SW 1271 (cell line): ENCODE measurements at places on chromosomes 1 and 21.

DNA sequence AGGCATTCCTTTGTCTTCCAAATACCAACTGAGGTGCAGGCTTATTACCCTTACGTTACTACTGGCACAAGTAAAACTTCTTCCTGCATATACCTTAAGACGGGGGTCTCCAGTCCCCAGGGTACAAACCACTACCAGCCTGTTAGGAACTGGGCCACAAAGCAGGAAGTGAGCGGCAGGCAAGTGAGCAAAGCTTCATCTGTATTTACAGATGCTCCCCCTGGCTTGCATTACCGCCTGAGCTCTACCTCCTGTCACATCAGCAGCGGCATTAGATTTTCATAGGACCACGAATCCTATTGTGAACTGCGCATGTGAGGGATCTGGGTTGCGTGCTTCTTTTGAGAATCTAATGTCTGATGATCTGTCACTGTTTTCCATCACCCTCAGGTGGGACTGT, 113.1 kb downstream of the SLC45A1 start:
- no peak for DNase-seq

DNA sequence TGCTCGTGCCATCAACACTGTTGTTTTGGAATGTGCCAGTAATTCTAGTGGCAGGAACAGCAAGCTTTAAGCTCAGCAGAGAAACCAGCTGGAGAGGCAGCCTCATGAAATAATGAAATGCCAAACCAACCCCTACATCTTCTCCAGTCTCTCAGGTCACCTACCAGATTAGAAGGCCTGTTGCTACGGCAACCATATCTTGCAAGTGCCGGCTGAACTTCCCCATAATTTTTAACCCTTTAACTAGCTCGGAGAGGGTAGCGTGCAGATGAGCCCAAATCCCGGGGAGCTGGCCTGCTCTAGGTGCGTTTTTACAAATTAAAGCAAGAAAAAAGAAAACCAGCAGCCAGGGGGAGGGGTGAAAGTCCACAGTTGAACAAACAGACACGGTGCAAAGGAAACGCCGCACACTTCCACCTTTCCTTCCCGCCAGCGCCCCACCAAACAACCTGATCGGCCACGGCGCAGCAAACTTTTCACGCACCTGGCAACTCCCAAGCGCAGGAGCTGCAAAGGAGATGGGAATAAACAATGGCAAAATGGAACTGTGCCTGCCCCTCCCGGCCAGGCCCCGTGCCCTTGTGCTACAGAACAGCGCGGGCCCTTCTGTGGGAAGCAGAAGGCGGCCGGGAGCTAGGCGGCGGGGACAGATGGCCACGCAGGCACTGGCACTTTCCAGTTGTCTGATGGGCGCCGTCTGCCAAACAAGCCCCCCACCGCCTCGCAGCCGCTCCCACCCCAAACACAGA, 50.1 kb downstream of the SSBP3 start:
- no peak for DNase-seq

DNA sequence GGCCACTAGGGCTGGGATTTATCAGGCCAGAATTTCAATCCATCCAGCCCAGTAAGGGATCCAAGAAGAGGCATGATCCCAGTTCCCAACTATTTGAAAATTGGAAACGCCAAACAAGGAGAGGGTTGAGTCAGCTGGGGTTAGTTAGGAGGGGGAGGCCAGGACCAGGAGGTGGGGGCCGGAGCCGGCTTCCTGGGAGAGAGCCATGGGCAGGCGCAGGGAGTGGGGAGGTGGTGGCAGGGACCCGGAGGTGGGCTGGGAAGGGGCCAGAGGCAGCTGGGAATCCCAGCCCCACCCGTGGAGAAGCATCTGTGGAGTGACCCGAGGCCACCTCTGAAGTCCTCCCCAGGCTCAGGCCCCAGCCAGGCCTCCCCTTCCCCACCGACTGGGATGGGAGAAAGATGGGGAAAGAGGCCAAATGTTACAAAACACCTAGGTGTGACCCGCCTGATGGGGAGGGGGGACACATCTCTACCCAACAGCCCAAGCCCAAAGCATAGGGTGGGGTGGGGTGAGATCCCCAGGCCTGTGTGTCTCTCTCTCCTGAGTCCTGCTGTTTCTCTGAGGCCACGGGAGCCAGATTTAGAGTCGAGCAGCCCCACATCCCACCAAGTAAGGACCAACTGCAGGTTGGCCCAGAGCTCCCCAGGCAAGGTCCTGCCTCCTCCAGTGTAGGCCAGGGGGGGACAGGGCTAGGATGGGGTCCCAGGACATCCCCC, 10.1 kb downstream of the HSPG2 start:
- DNase-seq = no peak

DNA sequence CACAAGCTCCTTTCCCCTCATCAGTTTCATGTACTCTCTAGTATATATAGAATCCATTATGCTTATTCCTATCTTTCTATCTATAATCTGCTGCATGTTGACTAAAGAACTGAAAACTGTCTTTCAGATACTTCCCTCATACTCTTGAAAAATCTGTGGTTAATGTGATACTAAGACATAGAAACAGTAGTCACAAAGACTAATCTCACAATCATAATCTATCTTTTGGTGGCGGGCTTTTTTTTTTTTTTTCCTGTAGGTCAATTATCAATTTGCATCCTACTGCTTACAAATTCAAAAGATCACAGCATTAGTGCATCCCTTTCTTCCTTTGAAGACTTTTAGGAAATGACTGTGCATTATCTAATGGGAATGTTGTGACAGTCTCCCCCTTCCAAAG, 4.7 kb downstream of the UBR4 start:
- DNase-seq = no peak

GRCh38 chr1:176243746-176244145, 36.7 kb upstream of the COP1 start:
- no peak for DNase-seq

DNA sequence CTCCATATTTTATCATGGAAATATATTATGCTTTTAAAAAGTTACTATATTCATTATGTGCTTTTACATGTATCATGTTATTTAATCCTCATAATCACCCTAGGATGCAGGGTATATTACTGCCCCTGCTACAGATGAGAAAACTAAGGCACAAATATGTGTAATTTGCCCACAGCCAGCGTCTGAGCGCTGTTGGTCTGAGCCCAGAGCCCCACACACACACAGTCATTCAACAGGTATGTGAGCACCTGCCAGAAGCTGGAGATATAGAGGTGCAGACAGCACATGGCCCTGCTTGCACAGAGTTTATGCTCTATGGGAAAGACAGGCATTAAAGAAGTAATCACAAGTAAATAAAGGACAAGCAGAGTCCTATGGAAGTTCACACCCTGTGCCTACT, 49.8 kb upstream of the SEC16B start:
- DNase-seq = no peak

DNA sequence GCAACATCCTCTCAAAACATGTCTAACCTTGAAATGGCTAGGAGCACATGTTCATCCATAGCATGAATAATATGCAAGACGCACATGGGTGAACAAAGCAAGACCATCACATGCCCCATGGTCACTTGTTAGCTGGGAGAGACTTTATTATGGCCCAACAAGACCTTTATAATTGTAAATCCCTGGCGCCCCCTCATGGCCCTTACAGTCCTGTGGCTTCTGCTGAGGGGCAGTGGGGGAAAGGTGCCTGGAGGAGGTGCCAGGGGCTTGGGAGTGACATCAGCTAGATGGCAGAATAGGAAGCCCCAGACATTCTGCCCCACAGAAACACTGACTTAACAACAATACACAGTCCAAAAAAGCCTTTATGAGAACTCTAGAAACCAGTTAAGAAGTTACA, 51.7 kb downstream of the CSMD2 start:
- no peak for DNase-seq

DNA sequence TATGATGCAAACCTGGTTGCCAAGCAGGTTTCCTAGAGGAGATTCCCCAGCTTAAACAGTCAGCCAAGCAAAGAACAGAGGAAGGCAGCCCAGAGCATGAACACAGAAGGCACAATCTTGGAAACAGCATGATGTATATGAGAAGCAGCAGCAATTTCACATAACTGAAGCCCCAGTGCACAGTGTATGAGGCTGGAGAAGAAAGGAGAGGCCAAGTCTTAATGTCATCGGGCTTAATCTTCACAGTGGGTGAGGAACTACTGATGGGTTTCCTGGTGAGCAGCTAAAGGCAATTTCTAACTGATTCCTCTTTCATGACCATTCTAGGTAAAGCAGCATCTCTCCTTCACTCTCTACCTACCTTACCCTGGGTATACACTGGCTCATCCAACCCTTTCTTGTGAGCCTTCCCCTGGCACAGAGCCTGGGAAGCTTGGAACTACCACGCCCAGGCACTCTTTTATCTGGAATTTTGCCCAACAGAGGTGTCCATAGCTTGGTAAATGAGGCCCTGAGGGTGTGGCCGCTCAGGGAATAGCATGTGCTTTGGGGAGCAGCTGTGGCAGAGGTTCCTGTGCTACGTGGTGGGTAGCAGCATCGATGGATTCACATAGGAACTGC, 22.0 kb downstream of the FYB2 start:
- DNase-seq = no peak

DNA sequence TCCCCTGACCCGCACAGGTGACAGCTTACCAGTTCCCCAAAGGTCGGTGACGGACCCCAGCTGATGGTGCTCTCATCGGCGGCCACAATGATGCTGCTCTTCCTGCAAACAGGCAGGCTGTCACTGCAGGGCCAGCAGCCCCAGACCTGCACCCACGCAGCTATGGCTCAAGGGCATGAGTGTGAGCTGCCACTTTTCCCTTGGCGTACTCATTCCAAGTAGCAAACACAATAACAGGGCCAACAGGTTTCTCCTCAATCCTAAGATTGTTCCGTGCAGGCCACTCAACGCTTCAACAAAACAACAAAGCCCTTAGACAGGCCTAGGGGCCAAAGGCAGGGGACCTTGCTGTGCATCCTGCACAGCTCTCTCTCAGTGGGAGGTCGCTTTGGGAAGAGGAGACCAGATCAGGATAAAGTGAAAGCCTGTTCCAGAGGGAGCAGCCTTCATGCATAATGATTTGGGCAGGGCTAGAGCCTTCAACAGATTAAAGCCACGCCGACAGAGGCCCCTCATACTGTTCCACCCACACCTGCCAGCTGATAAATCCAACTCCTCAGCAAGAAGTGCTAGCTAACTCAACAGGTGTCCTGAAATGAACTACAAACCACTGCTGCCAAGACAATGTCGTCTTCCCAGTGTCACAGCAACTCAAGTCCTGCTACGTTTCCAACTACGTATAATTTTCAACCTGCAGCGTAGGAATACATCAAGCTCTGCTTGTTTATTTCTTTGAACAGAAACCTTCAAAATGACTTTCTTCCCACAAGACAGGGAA, 27.2 kb downstream of the RCC2 start:
- DNase-seq = no peak

DNA sequence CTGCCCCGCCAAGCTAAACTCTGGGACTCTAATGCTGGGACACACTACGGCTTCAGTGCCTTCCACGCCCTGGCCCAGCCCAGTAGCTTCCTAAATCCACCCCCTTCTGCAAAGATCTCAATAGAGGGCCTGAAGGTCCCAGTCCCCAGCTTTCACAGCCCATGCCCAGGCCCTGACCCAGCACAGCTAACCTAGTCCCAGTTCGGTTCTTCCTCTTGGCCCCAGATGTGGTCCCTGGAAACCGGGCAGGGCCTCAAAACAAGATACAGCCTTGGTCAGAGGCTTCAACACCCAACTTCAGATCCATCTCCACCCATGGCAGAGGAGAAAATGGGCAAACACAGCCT, 646 bp upstream of the PDZK1IP1 start:
- no peak for DNase-seq

GRCh38 chr1:220368352-220369265, 96.4 kb upstream of the RAB3GAP2 start:
- DNase-seq = no peak

GRCh38 chr1:106924360-106924759, 132.1 kb upstream of the PRMT6 start:
- DNase-seq = no peak

DNA sequence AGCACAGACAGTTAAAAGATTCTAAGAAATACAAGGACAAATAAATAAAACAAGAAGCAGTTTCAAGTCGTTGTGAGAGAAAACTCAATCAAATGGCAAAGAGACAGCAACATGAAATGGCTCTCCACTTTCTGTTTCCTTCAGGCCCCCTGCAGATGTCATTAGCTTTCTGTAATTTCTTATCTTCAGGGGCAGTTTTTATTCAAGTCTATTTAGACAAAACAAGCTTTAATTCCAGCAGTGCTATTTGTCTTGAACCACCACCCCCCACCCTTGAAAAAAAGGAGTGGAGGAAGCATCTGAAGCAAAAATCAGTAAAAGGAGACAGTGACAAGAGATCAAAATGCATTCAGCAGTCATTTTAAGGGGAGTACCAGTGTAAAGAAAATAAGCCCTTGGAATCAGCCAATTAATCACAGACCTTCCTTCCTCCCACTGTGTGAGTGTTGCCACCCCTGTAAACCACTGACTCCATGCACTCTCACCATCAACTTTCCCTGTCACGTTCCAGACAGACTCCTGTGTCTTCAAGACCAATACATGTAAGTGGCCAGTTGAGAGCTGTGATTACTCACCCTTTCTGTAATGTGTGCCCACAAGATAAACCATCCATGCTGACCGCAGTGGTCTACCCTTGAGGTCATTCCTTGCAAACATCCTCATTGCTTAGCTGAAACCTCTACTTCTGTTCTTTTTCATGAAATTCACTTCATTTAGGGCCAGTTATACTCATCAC, 136.1 kb upstream of the HOOK1 start:
- no peak for DNase-seq

- DNase-seq = no peak
Measured at GRCh38 chr1:108533351-108534083, 26.4 kb upstream of the EEIG2 start.

- no peak for DNase-seq
Measured at GRCh38 chr1:201505503-201505890, 1.4 kb downstream of the CSRP1 start.

DNA sequence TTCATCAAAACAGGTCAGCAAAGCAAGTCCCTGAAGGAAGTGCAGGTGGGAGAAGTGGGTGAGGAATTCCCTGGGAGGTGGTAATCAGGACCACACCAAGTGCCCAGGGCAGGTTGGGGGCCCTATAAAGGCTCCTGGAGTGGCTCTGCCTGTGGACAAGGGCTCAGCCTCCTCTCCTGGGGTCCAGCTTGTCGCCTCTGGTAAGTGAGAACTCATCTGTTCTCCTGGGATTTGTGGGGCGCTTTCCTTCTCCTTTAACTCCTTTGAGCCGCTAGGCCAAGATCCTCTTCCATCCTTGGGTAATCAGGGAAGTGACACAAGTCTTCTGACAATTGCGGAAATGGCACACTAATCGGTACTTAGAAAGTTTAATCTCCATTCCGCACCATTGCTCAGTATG, at the start of gene SPRR4:
Gene SPRR4, plus strand, starts transcription at position 154 of the 400 bp plus-strand sequence. CDS start 1,243 bp downstream, outside the sequence.
- DNase-seq = no peak

DNA sequence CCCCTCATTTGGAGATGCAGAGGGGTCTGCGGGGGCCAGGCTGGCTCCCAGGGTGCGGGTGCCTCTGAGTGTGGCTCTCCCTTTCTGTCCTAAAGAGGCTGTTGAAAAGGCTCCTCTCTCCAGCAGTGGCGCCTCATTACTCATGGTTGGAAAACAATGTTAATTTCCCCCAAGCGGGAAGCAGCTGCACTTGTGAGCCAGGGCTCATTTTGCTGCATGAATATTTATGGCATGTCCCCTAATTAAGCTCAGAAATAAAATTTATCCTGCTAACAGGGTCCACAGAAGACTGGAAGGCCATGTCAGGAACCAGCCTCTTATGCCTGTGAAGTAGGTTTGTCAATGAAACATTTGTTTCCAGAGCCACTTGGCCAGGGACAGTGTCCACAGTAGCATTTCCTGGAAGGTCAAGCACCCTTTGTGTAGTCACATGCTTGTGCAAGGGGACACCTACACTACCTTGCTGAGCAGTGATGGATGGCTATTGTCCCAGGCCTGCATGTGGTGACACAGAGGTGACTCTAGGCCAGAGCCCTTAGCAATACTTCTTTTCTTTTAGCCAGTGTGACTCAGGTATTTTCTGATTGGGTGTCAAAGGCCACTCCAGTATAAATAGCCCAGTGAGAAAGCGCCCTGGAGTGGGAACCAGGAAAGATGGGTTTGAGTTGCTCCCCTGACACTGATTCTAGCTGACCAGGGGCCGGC, 259.0 kb downstream of the FOXD2 start:
- no peak for DNase-seq
